ENCODE measurements at places on chromosomes 3 and 15. TPM values are rescaled to one million over a fixed set of nuclear protein-coding genes. Genes with fewer than 3 reads are reported as not detected.

GRCh38 chr3:119624002-119624720, 26.5 kb downstream of the PLA1A start:
- DNase-seq: no peak

DNA sequence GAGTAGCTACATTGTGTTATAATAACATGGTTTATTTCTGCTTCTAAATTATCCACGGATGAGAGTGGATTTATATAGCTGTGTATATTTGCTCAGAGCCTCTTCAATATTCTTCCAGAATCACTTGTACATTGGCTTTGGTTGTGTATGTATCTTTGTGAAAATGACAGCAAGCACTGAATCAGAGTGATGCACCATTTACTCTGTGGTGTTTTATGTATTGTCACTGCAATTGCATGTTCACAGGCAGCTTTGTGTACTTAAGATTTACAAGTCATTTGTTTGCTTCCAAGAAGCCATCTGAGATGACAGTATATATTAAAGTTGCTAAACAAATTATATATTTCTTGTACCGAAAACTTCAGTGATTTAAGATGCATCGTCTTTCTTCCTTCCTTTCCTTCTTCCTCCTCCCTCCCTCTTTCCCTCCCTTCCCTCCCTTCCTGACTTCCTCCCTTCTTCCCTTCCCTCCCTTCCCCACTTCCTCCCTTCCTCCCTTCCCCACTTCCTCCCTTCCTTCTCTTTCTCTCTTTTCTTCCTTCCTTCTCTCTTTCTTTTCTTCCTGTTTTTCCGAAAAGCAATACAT, 362.3 kb upstream of the GOLIM4 start:
- no peak for DNase-seq

DNA sequence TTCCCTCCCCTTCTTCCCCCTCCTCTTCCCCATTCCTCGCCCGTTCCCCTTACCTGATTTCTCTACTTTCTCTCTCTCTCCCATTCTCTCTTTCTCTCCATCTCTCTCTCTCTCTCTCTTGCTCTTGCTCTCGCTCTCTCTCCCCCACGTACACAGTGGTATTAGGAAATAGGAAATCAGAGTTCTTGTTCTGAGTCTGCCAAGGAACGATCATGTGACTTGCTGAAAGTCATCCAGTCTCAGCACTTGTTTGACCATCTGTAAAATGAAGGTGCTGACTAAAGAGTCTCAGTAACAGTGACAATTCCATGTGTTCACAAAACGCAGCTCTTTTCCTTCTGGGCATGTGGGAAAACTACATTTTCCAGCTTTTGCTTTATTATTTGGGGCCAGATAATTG, 445.0 kb upstream of the TGFBR2 start:
- no peak for DNase-seq

- DNase-seq: peak; percentile 53
These were observed 24.3 kb upstream of the IL12A start for GRCh38 chr3:159964166-159964973.

GRCh38 chr15:90911302-90911623, 8.2 kb downstream of the MAN2A2 start:
- no peak for DNase-seq

DNA sequence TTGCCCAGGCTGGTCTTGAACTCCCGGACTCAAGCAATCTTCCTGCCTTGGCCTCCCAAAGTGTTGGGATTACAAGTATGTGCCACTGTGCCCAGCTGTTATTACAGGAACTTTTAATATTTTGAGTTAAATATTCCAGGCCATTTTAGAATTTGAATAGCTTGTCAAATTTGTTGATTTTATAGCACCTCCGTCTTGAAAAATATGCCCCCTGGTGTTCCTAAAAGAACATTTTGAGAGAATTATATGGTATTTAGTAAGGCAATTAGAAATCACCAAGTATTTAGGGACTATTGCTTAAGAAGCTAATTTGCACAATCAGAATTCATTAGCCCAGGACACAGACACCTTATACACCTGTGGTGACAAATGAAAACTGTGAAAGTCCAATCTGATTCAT, 23.7 kb downstream of the PDE8A start:
- no peak for DNase-seq

Gene IGDCC3
- total RNA-seq: not detected

Gene ARPIN
- total RNA-seq: 12.0 TPM

Gene SI
- not detected for total RNA-seq

Gene COLQ
- 0.48 TPM for total RNA-seq

All from RPMI7951 (cell line).